ENCODE measurements at places on chromosomes 7 and 10. TPM values are rescaled to one million over a fixed set of nuclear protein-coding genes. Genes with fewer than 3 reads are reported as not detected.
A peak's percentile ranks its signal among the peaks of the same experiment; 100 is the strongest.

DNA sequence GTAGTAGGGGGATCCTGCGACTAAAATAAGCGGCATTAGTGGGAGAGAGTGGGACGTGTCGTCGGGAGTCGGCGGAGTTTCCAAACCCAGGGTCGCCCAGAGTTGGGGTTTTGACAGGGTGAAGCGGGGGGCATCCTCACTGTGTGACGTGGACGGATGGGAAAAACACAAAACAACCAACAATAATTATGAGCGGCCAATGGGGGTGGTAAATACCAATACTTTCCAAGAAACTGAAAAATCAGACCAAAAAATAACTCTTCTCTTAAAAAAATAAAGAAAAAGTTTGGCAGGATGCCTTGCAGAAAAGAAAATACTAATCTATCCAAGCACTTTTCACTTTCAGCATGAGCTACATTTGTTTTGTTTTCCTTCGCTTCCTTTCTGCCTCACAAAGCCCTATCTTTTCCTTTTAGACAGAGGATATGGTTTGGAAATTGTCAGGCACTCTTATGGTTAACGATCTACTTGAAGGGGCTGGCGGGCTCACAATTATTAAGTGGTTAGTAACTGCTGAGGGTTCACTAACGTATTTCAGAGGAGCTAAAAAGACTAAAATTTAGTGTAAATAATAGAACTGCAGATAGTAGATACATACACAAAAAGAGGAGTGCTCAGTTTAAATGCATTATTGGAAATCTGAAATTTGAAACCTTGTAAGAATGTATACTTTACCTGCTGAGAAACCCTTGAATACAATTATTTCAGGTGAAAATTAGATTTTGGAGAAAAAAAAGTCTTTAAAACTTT lies 802 bp upstream of the CDK6 start:
- peak; percentile 13 for DNase-seq
- no peaks in the 10 kb centered on the region for H3K36me3 ChIP-seq
- H3K4me3 ChIP-seq, result no peak overlapping the region
- peaks cover 4% of the 10 kb centered on the region for H3K4me1 ChIP-seq
- no peaks in the 10 kb centered on the region for H3K27me3 ChIP-seq

LRIT1 gene
- not detected for total RNA-seq

- DNase-seq, result no peak
- H3K27me3 ChIP-seq, result no peaks in the 10 kb centered on the region
- H3K36me3 ChIP-seq, result no peaks in the 10 kb centered on the region
- peaks cover 17% of the 10 kb centered on the region for H3K4me1 ChIP-seq
- no peak overlapping the region for H3K27ac ChIP-seq
Measured at GRCh38 chr10:78464856-78465267, 431.2 kb downstream of the RPS24 start.

CEP55 gene
- total RNA-seq, result not detected

DNA sequence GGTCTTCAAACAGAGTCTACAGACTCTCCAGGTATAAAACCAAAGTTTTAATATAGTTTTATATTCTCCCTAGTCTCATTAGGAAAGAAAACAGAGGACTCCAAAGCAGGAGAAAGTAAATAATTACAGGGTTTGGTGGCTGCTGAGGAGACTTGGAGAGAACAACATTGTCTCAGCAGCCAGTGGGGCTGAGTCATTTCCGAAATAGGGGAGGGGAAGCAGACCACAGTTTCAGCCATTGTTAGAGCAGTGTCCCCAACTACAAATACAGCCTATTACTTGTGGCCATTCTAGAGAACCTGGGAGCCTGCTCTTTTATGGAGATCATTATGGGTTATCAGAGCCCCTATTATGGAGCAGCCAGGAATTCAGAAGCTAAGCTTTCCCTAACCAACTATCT lies 44.2 kb upstream of the A1CF start:
- DNase-seq, result no peak
- no peaks in the 10 kb centered on the region for H3K4me1 ChIP-seq
- no peaks in the 10 kb centered on the region for H3K36me3 ChIP-seq
- H3K4me3 ChIP-seq, result no peak overlapping the region
- no peaks in the 10 kb centered on the region for H3K27me3 ChIP-seq

GRCh38 chr7:129225931-129226572 lies 1.2 kb downstream of the AHCYL2 start:
- no peak for DNase-seq
- peaks cover 25% of the 10 kb centered on the region for H3K4me1 ChIP-seq
- peak overlapping the region; percentile 84 for H3K27ac ChIP-seq
- H3K36me3 ChIP-seq, result no peaks in the 10 kb centered on the region
- no peaks in the 10 kb centered on the region for H3K27me3 ChIP-seq
- peak overlapping the region; percentile 70 for H3K4me3 ChIP-seq

GRCh38 chr7:38699471-38699870 lies 68.3 kb upstream of the AMPH start:
- H3K4me3 ChIP-seq, result no peak overlapping the region
- H3K4me1 ChIP-seq, result no peaks in the 10 kb centered on the region
- DNase-seq, result no peak
- H3K36me3 ChIP-seq, result no peaks in the 10 kb centered on the region

- H3K27ac ChIP-seq, result no peak overlapping the region
- no peaks in the 10 kb centered on the region for H3K27me3 ChIP-seq
- H3K4me3 ChIP-seq, result no peak overlapping the region
- no peaks in the 10 kb centered on the region for H3K36me3 ChIP-seq
- H3K4me1 ChIP-seq, result peaks cover 55% of the 10 kb centered on the region
- DNase-seq, result no peak
Measured at GRCh38 chr10:125037145-125037877, 95.4 kb downstream of the ZRANB1 start.

- H3K27me3 ChIP-seq, result peaks cover 89% of the 10 kb centered on the region
- no peak overlapping the region for H3K27ac ChIP-seq
- H3K36me3 ChIP-seq, result no peaks in the 10 kb centered on the region
- DNase-seq, result no peak
Measured at GRCh38 chr7:27176962-27177794, 3.1 kb upstream of the HOXA10 start.

DNA sequence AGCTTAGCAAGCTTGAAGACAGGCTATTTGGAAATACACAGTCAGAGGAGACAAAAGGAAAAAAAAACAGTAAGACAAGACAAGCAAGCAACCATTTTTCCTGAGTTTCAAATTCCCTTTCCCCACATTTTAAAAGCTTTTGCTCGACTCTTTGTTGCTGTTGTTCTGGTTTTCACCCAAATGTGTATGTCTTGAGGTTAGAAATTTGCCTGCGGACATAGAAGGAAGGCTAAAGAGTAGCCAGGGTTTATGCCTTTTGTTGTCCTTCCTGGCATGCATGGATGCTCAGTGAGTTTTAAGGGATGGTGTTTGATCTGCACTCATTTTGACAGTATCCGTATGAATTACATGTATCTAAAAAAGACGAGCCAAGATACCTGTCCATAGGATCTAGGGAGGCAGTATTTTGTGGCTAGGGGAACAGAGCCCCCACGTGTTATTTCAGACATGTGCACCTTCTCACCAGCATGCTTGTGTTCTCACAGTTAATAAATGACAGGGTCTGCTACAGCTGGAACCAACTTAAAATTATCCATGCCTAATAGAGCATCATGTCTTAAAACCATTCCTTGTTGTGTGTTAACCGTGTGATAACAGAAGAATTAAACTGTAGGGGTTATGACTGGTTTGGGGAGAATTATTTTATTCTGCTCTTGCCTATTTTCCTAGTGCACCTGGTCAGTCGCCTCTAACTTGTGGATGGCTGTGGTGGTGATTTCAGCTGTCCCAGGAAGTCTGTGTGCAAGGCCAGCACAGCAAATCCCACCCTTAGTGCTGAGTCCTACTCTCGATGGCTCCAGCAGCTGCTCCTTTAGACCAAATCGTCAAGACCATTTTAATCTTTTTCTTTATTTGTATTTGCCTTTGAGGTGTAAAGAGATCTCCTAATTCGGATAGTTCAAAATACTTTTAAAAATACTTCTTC lies 9.1 kb downstream of the WIPF3 start:
- DNase-seq, result no peak
- no peaks in the 10 kb centered on the region for H3K4me1 ChIP-seq
- no peak overlapping the region for H3K27ac ChIP-seq
- H3K36me3 ChIP-seq, result no peaks in the 10 kb centered on the region
- H3K4me3 ChIP-seq, result no peak overlapping the region

GRCh38 chr10:112732277-112732921 lies 217.6 kb upstream of the TCF7L2 start:
- no peak overlapping the region for H3K4me3 ChIP-seq
- no peak overlapping the region for H3K27ac ChIP-seq
- H3K4me1 ChIP-seq, result peaks cover 6% of the 10 kb centered on the region
- H3K36me3 ChIP-seq, result no peaks in the 10 kb centered on the region

VWC2 gene
- total RNA-seq, result 0.25 TPM

GRCh38 chr10:73742454-73742734 lies 1.8 kb upstream of the SEC24C start:
- H3K27ac ChIP-seq, result no peak overlapping the region
- no peak overlapping the region for H3K4me3 ChIP-seq
- H3K36me3 ChIP-seq, result peaks cover 8% of the 10 kb centered on the region

ADRA2A gene
- 9.1 TPM for total RNA-seq

DNA sequence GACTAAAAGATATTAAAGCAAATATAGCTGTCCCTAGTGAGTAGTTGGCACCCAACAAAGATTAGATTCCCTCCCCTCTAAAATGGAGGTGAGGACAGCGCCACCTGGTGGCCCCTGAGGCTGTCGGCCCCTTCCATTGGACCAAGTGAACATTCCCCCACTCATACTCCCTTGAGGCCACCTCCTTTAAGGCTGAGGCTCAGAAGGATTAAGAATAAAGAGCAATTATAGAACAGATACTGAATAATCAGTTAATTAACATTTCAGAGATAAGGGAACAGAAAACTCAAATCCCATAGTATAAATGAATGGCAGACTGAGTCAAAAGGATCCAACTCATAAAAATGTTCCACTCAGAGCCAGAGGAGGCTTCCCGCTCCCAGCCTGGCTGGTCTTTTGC lies 130.4 kb upstream of the GHITM start:
- no peaks in the 10 kb centered on the region for H3K27me3 ChIP-seq
- H3K27ac ChIP-seq, result no peak overlapping the region
- no peaks in the 10 kb centered on the region for H3K36me3 ChIP-seq

- DNase-seq, result no peak
- H3K36me3 ChIP-seq, result no peaks in the 10 kb centered on the region
- H3K4me3 ChIP-seq, result no peak overlapping the region
- H3K27me3 ChIP-seq, result no peaks in the 10 kb centered on the region
- no peak overlapping the region for H3K27ac ChIP-seq
Measured at GRCh38 chr7:157792241-157793086, 455.7 kb downstream of the DNAJB6 start.
